ENCODE measurements at places on chromosomes 11 and 22. TPM values are rescaled to one million over a fixed set of nuclear protein-coding genes. Genes with fewer than 3 reads are reported as not detected.
A peak's percentile ranks its signal among the peaks of the same experiment; 100 is the strongest.

The SPA17 gene
- 4.8 TPM for total RNA-seq

The MS4A12 gene
- total RNA-seq: not detected

The BUD13 gene
- total RNA-seq: 17.7 TPM

The TRIM51 gene
- total RNA-seq: not detected

The HTR3B gene
- total RNA-seq: not detected

The FAM180B gene
- total RNA-seq: not detected

The SEC14L6 gene
- 17.2 TPM for total RNA-seq

GRCh38 chr11:10496296-10496936, 41.4 kb downstream of the AMPD3 start:
- DNase-seq: no peak

DNA sequence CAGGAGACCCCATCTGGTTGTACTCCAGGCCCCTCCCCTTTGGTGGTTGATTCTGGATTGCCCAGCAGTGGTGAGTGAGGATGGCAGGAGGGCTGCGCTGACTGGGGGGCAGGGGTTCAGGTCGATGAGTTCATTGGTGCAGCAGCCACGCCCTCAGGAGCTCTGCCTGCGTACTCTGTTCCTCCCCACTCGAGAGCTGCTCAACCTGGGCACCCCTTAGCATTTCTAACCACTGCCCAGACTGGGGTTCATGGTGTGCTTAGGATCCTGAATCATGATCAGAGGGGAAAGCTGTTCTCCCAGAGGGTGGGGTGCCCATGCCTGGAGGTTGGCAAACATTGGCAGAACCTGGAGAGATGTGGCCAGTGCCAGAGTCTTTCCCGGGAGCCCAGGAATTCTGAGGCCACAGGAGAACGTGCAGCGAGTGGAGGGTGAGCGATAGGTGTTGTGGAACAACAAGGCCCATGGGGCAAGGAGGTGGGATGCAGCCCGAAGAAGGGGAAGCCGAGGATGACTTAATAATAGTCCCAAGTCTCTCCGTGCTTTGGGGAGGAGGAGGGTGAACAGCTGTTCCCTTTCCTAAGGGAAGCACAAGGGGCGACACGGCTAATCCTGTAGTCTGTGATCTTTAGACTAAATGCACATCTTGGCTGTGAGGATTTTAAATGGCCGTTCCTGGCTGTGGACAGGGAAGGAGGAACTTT, 75.5 kb downstream of the SCN3B start:
- no peak for DNase-seq

GRCh38 chr11:107916671-107917241, 11.5 kb upstream of the RAB39A start:
- DNase-seq: no peak

DNA sequence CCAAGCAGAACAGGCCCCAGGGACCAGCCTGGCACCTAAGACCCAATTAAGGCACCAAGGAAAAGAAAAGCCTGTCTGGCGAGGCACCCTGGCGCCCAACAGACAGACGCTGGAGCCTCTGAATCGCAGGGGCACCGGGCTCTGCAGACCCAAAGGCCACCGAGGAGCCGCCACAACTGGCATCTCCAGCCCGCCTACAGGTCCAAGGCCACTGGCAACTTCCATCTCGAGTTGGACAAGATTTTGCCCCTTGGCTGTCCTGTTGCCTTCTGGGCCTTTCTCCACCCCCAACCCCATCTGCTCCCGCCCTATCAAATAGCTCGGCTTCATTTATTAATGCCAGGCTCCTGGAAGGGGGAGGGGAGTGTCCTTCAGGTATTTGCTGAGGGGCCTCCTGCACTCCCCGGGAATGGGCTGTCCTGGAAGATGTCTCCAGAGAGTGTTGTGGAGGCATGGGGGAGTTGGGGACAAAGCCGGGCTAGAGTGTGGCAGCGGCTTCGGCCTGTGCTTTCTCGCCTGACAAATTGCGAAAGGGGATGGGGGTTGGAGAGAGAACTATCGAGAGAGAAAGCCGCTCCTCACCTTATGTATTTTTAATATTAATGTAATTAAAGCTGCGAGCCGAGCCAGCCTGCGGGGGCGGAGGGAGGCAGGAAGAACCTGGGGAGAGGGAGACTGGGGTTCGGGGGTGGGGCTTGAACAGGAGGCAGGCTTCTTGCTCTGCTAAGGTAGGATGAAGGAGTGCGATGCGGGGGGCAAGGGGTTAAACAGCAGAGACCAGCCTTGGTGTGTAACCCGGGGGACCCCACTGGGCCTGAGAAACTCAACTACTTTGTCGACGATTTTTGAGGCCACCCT, 2.0 kb downstream of the DSCAML1 start:
- DNase-seq: no peak

DNA sequence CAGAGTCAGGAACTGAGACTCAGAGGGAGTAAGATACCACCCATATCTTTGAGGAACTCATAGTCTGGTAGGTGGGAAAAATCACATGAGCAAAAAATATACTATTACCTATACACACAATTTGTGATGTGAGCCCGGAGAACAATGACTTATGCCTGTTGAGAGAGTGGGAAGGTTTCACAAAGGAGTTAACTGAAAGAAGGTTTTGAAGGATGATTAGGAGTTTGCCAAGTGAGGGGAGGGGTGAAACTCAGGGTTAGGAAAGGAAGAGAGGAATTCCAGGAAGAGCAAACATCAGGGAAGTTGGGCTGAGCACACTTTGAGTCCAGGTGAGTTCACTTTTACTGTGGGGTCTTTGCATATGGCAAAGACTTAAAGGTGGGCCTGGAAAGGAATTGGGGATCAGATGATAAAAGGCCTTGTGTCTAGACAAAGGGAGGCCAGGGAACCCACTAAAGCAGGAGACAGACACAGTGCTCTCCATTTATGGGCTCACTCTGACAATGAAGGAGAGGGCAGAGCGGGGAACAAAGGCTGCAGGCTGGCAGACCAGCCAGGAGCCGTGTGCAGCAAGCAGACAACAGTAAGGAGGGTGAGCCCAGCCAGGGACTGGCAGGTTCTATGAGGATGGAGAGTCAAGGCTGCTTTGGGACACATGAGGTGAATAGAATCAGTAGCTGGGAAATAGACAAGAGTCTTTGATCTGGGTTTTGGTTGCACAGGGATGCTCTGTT, 33.1 kb downstream of the TSPAN18 start:
- no peak for DNase-seq

DNA sequence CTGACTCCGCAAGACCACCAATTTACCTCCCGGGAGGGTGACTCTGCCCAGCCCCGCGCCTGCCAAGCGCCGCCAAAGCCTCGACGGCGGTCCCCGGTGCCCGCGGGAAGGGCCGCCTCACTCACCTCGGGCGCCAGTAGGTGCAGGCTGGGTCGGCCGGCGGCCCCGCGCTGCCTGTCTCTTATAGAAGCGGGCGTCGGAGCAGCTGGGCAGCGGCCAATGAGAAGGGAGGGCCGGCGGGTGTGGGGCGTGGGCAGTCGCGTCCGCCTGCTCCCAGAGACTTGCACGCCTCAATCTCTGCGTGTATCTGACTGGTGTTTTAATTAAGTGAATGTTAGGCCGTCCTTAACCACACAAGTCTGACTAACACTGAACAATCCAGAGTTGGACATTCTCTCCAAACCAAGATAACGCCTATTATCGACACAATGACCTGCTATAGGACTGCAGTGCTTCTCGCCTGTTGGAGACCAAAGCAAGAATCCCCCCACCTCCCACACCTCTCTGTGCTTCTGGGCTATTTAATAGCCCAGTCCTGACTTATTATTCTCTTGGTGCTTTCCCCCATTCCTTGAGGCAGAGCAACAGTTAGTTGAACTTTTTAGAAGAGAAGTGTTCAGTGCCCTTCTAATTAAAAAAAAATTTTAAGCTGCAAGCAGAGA, at the start of gene TPH1:
Gene TPH1 (minus strand): TSS at position 154 of the 662 bp plus-strand sequence. CDS start 5,507 bp downstream, outside the sequence.
- peak; percentile 79 for DNase-seq

DNA sequence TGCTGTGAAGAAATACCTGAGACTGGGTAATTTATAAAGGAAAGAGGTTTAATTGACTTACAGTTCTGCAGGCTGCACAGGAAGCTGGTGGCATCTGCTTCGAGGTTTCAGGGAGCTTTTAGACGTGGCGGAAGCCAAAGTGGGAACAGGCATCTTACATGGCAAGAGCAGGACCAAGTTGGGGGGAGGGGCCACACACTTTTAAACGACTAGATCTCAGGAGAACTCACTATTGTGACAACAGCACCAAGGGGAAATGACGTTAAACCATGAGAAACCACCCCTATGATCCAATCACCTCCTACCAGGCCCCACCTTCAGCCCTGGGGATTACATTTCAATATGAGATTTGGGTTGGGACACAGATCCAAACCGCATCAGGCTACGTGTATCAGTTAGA, 11.1 kb upstream of the SCGB1D4 start:
- DNase-seq: no peak

DNA sequence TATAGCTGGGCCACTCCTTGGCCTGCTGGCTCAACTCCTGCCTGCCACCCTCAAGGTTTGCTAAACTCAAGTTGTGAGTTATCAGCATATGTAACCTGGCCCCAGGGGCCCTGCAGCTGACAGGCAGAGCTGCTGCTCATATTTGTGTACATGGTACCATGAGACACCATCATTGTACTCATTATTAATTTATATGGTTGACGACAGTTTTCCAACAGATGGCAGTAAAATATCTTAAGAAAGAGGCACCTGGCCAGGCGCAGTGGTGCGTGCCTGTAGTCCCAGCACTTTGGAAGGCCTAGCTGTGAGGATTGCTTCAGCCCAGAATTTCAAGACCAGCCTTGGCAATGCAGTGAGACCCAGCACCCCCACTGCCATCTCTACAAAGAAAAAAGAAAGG, 11.4 kb upstream of the DENND5A start:
- no peak for DNase-seq

- DNase-seq: no peak
Observed at GRCh38 chr11:61164606-61165424, 3.6 kb upstream of the VPS37C start.

DNA sequence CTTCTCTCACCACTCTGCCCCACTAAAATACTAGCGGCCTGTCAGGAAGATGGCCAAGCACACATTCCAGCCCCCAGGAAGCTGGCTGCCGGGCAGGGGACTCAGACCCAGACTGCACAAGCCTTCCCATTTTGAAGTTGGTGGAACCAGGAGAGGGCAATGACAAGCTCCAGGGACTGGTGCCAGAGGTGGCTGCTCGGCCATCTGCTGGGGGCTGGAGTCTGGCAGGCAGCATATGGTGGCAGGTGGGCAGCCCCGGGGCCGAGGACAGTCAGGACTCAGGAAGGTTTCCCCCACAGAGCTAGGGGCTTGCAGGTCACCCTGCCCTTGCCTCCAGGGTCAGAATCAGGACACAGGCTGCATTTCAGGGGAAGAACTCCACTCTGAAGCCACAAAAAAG, 22.6 kb downstream of the KCNJ5 start:
- peak; percentile 42 for DNase-seq

DNA sequence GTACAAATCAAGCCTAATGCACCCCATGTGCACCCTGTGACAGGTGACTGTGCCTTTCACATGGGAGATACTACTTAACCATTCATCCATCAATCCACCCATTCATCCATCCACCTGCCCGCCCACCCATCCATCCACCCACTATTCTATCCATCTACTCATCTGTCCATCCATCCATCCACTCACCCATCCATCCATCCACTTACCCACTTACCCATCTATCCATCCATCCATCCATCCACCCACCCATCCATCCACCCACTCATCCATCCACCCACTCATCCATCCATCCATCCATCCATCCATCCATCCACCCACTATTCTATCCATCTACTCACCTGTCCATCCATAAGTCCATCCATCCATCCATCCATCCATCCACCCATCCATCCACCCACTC, 7.5 kb downstream of the C11orf24 start:
- no peak for DNase-seq

DNA sequence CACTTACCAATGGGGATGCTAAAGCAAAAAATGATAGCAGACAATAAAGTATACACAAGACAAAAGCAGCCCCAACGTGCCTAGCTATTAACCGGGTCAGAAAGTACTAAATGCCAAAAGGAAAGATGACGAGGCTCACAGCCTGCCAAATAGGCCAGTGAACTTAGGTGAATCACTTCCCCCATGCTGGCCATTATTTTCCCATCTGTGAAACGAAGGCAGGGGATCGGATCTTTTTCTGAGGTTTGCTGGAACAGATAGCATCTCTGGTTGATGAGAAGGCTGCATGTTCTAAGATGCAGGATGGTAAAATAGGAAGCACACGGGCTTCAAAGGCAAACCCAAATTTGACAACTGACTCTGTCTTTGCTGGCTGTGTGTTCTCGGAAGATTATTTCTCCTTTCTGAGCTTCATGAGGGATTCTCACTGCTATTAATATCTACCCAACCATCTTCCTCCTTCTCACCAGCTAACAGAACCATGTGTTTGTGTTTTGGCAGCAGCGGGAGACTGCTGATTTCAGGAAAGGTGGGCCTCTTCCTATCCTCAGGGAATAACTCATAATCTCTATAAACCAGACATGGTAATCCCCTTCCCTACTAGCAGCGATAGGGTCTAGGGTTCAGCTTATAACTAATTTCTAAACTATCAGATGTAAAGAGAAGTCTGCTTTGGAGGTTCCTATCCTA, 390.7 kb downstream of the LARGE1 start:
- no peak for DNase-seq

DNA sequence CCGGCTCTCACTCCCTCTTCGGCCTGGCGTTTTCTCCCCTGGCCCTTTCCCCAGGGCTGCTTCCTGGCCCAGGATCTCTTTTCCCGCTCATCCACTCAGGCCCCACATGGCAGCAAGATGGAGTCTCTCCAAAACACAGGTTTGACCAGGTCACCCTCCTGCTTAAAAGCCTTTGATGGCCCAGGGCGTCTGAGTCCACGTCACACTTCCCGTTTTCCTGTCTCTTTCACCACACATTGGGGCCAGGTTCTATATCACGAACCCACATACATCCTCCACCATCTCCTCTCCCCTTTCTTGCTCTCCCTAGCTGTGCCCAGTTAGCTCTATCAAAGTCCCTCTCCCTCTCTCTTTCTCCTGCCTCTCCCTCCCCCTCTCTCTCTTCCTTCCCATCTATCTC, 7.8 kb upstream of the LRRC32 start:
- no peak for DNase-seq

- DNase-seq: no peak
Observed at GRCh38 chr22:37162221-37163095, 12.7 kb upstream of the IL2RB start.

GRCh38 chr11:2927851-2928604, 1.2 kb downstream of the PHLDA2 start:
- peak; percentile 63 for DNase-seq

- DNase-seq: no peak
Observed at GRCh38 chr11:104973616-104974015, 5.2 kb upstream of the CASP4 start.

- no peak for DNase-seq
Observed at GRCh38 chr11:100810666-100811065, 123.6 kb downstream of the ARHGAP42 start.

GRCh38 chr11:112166562-112166961, 610 bp upstream of the TEX12 start:
- no peak for DNase-seq

GRCh38 chr11:96062134-96062533, 138.2 kb upstream of the MTMR2 start:
- DNase-seq: no peak
